Progenitor cell of endocrine pancreas (in vitro differentiated cells): ENCODE measurements at places on chromosomes 7 and 10.

DNA sequence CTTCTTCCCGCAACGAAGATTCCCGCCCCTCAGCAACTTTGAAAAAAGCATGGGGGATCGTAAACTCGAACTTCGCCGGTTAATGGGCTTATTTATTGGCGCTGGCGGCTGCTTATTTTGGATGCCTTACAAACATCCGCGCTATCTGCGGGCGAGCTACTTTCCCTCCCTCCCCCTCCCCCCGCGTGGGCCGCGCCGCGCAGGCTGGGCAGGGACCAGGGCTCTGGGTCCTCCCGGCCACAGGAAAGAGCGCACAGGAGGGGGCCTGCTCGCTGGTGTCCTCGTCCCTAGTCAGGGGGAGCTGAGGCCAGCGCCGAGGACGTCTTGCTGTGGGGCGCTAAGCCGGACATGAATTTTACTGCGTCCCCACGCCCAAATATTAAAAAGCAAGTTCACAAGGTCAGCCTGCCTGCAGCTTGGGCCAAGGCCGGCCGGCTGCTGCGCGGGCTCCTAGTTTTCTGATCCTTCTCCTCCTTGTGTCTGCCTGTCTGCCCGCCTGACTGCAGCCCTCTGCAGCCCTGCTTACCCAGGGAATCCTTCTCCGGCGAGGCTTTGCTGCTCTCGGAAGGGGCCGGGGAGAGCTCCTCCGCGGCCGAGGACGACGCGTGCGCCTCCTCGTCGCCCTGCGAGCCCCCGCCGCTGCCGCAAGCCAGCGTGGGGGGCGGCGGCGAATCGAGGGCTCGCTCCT, 1.2 kb downstream of the HOXA10 start:
- DNase-seq = no peak

DNA sequence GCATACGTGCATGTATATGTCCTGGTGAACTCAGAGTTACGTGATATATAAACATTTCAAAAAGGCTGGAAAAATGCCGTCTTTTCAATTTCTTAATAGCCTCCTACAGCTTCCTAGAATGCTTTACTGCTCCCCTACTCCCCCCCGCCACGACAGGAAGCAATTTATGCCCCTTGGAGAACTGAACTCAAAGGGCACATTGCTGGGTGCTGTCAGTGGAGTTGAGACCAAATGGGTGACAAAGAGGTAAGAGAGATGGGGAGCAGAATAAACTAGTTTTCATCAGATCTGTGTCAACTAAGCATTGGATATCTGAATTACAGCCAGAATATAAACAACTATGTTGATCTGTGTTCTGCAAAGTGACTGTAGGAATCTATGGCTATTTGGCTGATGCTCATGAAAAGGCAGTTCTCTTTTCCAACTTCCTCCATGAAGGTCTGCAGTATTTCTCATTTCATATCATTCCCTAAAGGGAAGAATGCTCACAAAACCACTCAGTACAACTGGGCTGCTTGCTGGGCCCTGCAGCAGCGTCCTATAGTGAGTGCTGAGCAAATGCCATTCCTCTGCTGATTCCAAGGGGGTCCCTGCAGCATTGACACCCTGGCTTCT, 171.3 kb upstream of the HPS1 start:
- DNase-seq = no peak

- DNase-seq = no peak
Observed at GRCh38 chr10:73597346-73597745, 6.2 kb upstream of the USP54 start.

DNA sequence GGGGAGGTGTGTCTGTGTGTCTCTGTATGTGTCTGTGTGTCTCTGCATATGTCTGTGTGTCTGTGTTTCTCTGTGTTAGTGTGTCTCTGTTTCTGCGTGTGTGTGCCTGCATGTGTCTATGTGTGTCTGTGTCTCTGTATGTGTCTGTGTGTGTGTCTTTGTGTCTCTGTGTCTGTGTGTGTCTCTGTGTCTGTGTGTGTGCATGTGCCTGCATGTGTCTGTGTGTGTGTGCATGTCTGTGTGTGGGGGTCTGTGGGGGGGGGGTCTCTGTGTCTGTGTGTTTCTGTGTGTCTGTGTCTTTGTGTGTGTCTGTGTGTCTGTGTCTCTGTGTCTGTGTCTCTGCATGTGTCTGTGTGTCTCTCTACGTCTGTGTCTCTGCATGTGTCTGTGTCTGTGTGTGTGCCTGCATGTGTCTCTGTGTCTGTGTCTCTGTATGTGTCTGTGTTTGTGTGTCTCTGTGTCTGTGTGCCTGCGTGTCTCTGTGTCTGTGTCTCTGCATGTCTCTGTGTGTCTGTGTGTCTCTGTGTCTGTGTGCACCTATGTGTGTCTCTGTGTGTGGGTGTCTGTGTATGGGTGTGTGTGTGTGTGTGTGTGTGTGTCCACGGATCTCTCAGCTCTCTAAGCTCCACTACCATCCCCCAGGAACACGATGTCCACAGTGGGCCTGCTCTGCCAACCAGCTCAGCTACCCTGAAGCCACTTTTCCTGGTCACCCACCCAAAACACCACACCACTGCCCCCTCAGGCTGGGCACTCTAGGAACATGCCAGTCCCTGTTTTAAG, 41.7 kb downstream of the RASGEF1A start:
- DNase-seq = no peak

DNA sequence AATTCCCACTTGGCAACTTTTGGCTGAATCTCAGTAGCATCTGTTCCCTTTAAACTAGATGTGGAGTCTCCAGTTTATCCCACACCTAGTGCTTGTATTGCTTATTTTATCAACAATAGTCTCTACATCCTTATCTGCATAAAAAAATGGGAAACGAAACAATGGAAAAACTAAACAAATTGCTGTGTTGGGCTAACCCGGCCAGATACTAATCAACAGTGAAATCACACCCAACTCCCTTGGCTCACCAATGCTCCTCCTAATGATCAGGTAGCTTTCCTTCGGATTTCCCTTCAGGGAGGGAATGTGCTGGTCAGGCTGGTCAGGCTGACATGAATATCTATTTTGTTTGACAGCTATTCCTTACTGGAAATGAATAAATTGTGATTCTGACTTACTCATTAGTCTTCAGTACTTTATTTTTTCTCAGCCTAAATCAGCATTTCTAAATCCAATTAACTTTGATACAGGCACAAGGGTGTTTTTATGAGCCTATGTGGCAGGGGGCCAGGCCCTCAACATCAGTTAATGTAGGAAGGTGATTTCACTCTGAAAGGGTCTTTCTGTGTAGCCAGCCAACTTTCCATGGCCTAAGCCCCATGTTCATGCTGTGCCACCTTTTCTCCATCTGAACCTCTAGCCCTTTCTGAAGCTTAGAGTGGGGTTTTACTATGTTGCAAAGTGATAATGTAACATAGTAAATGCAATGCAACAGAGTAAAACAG, 170.5 kb upstream of the NPSR1 start:
- DNase-seq = no peak

DNA sequence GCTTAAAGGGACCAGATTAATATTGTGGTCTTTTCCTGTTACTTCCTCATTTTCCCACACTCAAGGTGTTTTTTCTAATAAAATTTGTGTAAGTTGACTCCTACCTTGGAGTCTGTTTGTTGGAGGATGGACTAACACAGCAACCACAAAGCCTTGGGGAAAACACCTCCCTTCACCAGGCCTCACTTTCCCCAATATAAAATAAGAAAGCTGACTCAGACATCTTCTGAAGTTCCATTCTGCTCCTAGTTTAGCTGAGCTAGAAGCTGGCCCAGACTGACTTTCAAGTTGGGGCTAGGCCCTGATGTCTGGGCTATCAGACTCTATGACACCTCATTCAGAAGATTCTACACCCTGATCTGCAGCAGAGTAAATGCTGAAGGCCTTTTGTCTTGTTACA, 73.0 kb upstream of the ADRB1 start:
- no peak for DNase-seq

GRCh38 chr7:50314836-50315592, 10.5 kb downstream of the IKZF1 start:
- DNase-seq = no peak

DNA sequence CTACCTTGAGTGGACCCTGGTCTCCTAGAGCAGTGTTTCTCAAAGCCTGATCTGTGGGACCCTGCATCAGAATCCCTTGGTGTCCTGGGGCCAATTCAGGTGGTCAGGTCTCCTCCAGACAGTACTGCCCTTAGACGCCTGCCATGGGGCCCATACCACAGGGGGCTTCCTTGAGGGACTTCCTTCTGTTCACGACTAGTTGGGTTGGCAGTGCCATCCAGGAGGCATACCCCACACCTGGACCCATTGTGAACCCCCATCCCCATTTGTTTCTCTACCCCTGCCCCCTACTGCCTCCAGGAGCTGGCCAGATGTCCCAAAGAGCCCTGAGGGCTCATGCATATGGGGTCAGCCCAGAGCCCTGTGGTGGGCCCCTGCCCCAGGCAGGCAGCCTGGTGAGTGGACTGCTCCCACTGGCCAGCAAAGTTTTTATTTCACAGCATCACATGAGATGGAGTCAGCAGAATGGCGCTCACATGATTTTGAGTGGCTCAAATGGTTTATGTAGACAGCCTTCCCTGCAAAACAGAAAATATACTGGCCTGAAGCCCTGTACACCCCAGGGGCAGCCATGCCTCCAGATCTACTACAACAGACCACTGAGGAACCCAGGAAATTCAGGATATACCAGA, 259.9 kb upstream of the ZMIZ1 start:
- no peak for DNase-seq

DNA sequence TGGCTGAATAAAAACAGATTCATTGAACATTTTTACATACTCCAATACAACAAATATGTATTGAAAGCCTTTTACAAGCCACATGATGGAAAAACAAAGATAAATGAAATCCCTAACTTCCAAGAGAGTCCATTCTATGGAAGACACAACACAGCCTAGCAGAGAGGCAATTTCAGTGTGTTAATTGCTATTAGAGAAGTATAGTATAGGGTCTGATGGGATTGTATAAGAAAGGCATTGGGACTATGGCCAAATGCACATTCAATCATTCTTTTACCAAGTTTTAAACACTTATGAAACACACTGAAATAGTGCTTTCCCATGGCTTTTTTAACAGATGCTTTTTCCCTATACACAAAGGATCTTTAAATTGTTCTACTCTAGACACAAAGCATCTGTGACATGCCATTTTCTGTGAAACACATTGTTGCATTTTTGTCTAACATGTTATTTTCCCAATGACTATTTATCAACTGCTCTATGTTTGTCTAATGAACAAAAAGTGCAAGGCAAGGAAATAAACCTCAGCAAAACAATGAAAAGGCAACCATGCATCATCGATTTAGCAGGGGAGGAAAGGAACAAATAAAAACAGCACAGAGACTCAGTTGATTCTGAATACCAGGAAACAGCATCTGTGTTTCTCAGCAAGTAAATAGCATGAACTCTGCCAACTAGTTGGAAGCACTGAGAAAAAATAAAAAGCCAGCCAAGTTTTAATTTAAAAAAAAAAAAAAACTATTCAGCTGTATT, 42.4 kb upstream of the PHYHIPL start:
- no peak for DNase-seq

DNA sequence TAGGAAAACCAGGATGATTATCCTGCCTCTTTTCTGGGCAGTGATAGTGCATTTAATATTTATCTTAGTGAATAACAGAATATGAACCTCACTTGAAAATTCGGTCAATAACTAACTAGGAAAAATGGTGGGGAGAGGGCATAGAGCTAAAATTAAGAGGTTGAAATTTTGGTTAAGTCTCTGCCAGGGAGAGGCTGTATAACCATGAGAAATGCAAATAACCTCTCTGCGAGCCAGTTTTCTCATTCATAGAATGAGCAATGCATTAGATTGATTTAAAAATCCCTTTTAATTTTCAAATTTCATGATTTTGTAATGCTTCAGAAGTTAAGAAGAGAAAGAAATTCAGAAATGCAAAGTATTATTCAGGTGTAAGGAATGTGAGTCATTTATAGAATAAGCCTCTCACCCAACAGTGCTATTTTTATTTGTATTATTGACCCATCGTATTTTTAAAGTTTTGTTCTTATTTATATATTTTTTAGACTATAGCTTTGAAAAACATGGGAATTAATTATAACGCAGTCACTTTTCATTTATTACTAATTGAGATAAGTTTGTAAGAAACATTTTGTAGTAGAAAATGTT, 104.7 kb downstream of the PHF14 start:
- no peak for DNase-seq

DNA sequence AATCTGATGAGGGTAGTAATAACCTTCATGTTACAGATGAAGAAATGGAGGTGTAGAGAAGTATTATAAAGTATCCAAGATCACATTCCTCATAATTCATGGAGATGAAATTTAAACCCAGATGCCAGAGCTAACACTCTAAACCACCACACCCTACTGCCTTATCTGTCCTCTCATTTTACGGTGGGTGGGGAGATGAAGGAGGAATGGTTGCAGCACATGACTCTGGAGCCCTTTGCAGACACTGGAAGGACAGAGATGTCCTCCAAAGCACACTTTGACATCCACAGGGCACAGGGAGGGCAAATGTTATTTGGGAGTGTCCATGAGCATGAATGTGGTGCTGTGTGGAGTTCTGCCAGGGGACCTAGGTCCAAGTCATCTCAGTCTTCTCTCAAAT, 1.1 kb downstream of the PLEKHS1 start:
- DNase-seq = no peak

- DNase-seq = no peak
Observed at GRCh38 chr10:18556522-18557147, 94.8 kb downstream of the NSUN6 start.

DNA sequence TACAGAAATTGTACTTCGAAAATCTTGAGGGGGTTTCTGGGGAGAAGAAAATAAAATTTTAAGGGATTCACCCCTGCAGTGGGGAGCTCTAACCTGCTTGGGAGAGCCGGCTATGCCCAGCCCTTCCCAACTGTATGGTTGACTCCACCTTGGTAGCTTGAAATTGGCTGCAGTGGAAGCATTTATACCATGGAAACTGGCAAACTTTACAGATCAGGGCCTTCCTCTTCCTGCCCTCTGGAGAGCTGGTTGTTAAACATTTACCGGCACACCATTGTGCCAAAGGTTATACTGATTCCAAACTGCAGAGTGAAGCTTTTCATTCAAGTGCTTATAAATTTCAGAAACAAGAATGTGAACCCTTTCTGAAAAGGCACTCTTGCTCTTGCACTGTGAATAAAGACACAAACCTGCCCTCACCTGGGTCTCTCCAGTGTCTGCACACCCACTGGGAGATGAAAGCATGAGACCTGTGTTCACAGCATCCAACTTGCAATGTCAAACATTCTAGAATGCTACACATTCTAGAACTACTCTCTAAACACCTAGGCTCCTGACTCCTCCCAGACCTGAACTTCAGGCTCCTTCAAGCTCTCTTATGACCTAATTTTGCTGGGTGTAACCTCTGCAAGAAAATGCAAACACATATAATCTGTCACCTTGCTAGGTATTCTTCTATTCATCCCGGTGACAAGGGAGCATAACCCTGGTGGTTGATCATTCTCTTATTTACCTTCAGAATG, 44.7 kb downstream of the ABLIM1 start:
- DNase-seq = no peak
